ENCODE measurements at places on chromosomes 3 and 15.

- DNase-seq: peak; percentile 59
Measured at GRCh38 chr15:84600331-84600686, 500 bp upstream of the ZSCAN2 start.

GRCh38 chr3:147654827-147655226, 245.7 kb downstream of the ZIC1 start:
- no peak for DNase-seq

DNA sequence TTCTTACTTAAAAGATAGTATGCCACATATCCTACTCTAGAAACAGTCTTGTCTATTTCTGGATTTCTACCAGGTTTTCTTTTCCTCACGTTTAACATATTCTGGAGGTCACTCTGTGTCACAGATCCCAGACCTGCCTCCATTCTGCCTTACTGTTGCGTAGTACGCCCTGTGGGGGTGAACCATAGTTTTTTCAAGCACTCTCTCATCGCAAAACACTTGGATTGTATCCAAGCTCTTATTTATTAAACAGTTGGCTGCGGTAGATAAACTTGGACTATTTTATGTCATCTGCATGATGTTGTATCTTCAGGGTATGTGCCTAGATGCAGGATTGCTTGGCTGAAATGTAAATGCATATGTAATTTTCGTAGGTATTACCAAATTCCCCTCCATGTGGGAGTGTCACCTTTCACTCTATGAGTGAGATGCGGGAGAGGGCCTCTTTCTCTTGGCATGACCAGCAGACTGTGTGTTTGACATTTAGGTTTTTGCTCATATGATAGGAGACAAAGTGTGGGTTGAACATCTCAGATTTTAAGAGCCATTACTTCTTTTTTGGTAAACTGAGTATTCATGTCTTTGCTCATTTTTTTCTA, 55.8 kb downstream of the ABTB1 start:
- no peak for DNase-seq

GRCh38 chr3:105606016-105606415, 239.3 kb downstream of the ALCAM start:
- DNase-seq: no peak

- no peak for DNase-seq
Measured at GRCh38 chr3:15683253-15683652, 81.7 kb downstream of the BTD start.

DNA sequence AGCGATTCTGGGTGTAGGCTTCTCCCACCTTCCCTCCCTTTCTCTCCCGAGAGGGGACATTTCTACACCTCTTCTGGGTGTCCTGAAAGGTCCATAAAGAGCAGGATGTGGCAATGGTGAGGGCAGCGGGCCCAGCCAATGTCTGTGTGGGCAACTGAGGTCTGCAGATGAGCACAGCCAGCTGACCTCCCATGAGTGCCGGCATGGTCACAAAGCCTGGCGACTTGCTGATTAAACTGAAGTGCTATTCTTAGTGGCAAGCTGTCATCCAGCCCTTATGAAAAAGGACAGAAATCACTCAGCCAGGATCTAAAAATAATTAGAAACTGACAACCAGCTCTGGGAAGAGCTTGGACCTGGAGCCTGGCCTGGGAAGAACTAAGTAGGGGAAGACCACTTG, 124.3 kb upstream of the RGMA start:
- no peak for DNase-seq

- peak; percentile 65 for DNase-seq
Measured at GRCh38 chr3:128497305-128498126, 4.5 kb upstream of the GATA2 start.

DNA sequence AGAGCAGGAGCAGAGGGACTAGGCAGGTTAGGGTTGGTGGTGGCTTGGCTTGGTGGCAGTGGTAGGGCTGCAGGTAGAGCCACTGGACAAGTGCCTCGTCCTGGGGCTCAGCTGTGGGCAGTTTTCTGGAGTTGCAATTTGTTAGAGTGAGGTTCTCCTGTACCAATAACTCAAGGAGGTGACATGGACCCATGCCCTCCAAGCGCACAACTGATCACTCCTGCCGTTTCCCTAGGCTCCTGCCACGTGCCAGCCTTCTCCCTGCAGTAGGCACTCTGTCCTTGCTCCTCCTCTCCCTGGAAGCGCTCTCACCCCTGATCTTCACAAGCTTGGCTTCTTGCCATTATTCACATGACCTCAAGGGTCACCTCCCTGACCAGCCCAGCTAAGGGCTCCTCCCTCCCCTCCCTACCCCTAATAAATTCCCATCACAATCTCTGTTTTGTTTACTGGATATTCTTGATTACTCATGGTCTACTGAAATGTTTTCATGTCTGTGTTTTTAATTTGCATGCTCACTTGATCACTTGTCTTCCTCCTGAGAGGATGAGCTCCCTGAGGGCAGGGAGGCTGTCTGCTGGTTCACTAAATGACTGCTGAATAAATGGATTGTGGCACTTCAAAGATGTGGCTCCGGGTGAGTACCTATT, 3.3 kb downstream of the WNT7A start:
- no peak for DNase-seq

DNA sequence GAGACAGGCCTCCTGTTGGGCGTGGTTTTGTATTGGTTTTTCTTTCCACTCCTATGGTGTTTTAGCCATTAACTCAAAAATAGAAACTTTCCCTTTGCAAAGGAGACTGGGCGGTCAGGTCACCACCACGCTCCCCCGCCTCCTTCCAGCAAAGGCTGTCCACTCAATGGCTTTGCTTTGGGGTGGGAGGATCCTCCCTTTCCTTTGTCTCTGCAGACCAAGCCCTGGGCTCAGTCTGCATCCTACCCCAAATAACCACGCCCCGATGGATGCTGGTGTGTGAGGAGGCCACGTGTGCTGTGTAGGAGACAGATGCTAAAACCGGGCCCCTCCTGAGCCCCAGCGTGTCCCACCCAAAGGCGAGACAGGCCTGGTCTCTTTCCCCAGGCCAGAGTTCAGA, 68.5 kb downstream of the GRIP2 start:
- no peak for DNase-seq

DNA sequence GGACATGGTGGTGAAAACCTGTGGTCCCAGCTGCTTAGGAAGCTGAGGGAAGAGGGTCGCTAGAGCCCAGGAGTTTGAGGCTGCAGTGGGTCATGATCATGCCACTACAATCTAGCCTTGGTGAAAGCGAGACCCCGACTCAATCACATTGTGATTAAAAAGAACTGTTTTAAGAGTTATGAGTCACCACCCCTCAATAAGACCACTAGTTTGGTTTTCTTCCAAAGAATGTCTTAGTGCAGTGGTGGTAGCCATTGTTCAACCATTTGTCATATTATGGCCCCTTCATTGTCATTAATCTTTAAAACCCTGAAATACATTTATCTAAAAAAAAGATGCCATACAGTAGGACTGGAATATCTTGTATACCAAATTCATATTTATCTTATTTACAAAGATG, 48.8 kb downstream of the BLM start:
- no peak for DNase-seq

- no peak for DNase-seq
Measured at GRCh38 chr15:38058596-38059075, 124.2 kb downstream of the TMCO5A start.

DNA sequence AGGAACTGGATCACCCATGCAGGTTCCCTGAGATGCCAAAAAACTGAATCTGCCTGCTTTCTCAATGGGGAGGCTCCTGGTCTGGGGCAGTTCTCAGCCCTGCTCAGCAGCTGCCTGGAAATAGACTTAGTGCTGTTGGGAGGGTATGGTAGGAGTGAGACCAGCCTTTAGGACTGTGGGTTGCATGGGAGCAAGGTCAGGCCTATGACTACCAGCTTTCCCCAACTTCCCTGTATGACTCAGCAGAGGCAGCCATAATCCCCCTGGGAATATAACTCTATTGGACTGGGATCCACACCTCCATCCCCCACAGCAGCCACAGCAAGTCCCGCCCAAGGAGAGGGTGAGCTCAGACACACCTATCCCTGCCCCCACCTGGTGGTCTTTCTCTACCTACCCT, 87.0 kb downstream of the CFAP44 start:
- DNase-seq: no peak

All from stimulated activated CD4-positive, alpha-beta T cell treated with anti-CD3 and anti-CD28 coated beads, Interleukin-4, amount 100 ng/mL, for 48 hours (primary cell).